H54 (cell line): ENCODE measurements at places on chromosomes 2 and 18.

DNA sequence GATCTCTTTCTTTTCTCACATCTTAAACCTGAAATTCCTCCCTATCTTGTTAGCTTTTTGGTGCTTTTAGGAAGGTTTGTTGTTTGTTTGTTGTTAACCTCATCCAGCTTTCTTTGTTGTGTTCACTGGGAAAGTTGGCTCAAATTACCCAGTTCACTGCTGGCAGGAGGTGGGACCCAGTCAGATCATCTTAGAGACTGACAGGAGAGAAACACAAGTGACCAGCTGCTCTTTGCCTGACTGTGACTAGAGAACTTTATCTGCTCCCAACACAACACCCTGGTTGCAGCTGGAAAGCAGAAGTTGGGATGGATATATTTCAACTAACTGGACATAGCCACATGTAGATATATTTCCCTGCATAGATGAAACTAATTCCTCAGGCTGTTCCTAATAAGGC is 10.0 kb downstream of the MAPK4 start:
- no peak for DNase-seq

GRCh38 chr2:20106746-20107145 is 55.3 kb upstream of the LAPTM4A start:
- DNase-seq = no peak

GRCh38 chr2:198273660-198274059 is 469.3 kb downstream of the PLCL1 start:
- no peak for DNase-seq

DNA sequence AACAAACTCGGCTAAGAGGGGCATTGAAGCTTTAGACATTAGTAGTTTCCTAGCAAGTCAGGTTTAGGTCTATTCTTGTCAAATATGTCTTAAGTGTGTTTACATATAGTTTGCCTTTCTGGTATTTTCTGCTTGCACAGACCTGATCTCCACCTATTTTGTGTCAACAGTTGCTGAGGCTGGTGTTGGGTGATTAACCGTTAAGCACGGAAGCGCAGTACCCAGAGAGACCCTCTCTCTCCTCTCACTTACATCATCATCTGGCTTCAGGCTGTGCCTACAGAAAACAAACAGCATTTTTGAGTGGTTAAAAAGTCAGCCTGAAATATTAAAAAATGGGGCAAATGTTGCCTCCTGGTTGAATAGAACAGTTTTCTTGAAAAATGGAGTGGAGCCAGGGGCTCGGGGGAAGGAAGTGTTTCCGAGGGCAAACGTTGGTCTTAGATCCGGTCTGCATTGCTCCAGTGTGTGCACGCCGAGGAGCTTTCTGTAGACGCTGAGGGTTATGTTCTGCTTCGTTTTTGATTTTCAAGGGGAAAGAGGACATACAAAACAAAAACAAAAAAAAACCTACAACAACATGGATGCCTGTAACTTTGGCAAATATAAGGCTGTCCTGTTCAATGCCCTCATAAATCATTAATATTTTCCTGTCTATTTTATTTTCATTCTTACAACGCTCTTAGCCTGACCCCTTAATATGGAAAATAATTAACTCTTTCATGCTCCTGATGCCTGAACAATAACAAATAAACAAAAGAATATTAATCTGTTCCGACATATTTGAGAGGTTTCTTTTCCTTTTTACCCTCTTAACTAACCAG is 120.8 kb downstream of the MEIS1 start:
- no peak for DNase-seq

GRCh38 chr2:207319316-207319715 is 153.6 kb upstream of the KLF7 start:
- DNase-seq = no peak

DNA sequence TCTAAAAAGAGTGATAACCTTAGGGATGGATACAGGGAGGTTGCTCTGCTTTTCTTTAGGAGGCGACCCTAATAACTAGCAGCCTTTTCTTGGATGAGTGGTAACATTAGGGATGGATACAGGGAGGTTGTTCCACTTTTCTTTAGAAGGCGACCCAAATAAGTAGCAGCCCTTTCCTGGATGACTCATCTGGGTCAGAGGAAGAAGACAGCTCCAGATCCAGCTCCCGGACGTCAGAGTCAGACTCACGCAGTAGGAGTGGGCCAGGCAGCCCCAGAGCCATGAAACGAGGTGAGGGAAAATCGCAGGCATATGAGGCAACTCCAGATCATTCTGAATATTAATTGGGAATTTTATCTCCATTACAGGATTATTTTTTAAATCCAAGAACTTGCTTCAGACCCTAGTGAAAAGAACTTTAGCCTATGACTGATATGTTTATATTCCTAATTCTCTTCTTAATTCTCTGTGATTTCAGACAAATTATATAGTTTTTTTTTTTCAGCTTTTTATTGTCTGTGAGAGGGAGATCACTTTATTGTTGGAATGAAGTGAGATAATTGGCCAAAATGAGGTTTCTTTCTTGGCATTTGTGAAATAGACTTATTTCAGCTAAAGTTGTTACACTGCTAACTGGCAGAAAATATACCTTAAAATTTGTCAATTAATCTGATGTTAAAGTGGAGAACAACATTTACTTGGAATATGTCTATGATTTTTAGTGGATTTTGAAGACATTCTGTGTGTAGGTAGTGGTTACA is 31.2 kb upstream of the C1GALT1C1L start:
- peak; percentile 68 for DNase-seq

GRCh38 chr2:189474526-189474925 is 33.3 kb downstream of the WDR75 start:
- DNase-seq = no peak

DNA sequence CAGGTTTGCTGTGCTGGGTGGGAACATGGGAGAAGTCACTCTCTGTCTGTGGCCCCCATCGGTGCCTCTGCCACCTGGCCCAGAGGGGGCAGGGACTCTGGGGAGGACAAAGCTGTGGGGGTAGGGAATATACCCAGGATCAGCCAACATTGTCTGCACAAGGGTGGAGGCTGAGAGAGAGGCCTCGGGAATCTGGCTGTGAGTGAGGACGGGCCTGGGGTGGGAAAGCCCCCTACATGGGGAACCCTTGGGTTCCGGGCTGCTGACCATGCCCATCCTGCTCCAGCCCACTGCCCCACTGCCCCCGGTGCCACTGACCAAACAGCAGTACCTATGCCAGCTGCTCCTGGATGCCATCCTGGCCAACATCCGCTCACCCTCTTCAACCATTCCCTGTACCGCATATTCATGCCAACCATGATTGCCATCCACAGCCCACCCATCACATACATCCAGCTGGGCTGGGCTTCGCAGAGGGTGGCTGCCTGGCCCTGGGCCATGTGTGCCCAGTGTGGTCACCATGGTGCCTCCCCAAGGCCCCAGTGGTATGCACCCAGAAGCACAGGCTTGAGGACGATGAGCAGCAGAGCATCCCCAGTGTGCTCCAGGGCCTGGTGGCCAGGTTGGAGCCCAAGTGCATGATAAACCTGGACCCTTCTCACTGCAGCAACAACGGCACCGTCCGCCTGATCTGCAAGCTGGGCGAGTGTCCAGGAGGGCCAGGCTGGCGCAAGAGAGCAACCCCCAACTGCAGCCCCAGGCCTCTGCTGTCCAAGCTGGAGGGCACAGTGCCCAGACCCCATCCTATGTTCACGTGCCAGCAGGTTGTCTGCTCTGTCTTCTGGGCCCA is 6.9 kb upstream of the POTEF start:
- no peak for DNase-seq

- no peak for DNase-seq
Observed at GRCh38 chr18:68568364-68569155, 146.3 kb downstream of the TMX3 start.

DNA sequence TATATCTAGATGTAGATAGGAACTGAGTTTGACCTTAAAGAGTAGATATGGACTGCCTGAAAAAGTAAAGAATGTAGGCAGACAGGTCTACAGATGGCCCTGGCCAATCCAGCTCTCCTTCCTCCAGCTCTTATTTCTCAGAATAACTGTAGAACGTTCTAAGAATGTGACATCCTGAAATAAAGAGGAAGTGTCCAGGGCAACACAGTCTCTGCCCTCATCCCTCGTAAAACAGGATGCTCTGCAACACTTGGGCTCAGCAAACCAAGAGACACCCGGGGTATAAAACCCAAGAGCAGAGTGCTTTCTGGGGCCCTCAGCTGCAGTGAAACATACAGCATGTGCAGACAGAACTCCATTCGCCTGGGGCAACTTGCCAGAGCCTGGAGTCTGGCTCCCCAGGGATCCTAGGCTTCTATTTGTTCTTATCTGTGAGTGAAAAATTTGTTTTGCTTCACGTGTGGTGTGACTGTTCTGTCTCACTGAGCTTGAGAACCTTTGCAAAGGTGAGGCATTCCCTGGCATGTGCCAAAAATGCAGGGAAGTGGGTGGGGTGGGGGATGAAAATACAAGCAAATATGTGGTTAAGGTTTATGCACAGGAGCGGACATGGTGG is 401.0 kb downstream of the SETBP1 start:
- no peak for DNase-seq

DNA sequence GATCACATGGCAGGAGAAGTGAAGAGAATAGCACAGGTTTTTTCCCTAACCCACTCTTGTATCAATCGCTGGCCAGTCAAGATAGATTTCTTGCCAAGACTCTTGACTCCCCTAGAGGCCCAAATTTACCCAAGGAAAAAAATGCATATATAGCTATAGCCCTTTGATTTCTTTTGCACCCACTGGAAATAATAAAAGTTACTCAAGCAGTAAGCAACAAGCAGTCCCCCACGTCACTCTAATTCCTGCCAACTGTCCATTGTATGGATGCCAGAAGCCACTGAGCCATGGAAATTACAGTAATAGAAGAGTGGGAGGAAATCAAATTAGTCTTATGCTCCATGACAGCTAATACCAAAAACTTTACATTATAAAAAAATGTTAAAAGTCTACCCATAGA is 125.3 kb upstream of the SLC39A10 start:
- no peak for DNase-seq

DNA sequence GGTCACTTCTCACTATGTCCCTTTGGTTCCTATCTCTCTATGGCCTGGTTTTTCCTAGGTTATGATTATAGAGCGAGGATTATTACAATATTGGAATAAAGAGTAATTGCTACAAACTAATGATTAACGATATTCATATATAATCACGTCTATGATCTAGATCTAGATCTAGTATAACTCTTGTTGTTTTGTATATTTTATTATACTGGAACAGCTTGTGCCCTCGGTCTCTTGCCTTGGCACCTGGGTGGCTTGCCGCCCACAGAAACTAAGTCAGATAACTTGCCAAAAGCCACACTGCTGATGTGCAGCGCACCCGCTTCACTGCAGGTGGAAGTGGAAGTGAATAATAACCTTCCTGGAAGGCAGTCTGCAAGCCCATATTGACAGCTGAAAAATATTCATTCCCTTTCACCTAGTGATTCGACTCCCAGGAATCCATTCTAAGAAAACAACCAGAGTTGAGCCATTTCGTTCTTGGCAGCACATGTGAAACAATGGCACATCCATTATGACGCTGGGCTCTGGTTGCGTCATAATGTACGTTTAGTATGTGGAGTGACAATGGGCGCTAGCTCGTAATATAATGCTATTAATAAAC is 725 bp upstream of the ANKRD53 start:
- DNase-seq = no peak

DNA sequence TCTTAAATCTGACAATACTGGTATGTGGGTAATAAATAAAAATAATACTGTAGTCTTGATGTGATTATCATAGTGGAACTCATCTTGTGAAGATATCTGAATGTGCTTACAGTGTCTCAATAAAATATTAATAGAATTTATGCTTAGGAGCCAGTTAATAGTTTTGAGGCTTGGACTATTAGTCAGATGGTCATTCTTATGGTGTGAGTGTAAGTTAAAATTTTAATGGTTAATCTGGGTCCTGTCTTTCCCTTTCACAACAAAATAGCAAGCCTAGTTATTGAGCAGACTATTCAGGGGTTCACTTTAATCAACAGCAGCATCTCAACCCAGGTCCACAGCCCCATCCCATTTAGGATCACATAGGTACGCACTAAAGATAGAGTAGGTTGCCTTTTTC is 138.9 kb downstream of the HAUS1 start:
- DNase-seq = no peak

DNA sequence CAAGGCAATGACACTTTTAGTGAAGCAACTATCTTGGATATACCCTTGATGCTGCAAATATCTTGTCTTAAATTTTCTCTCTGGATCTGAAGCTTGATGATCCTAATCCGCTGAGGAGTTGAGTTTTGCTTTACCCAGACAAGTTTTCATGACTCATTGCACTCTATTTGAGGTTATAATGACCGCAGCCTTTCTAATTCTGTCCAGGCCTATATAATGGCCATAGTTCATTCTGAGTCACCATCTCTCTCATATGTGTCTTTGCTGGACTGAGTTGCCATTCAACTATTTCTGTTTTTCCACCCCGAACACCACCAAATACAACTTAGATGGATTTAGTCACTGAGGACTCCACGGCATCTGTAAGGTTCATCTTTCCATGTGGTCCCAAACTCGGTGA is 802.1 kb upstream of the FAM98A start:
- no peak for DNase-seq

DNA sequence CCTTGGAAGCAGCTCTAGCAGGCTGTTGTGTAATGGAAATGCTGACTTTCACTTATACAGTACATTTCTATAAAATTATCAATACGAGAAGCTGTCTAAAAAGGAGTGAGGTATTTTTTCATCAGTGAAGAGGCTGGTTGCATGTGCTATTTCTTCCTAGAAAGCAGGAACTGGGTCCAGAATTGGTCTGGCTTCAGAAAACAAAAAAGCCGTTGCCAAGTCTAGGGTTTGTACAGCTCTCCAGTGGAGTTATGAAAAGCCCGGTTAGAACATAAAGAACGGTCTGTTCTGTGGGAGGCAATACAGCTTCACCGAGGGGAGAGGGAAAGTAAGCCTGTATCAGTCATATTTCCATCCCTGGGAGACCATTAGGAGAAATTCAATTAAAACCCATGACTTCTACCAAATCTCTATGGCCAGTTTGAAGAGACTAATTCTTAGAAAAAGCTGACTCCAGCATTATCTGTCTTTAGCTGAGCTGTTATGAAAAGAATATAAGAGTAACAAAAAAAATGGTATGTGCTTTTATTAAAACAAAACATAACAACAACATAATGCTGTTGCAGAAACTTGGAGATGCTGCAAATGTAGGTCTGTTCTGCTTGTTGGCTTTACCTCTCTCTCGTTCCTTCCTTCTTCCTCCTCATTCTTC is 217.0 kb downstream of the CMPK2 start:
- DNase-seq = no peak

- DNase-seq = no peak
Observed at GRCh38 chr2:46131-46470, 204 bp downstream of the FAM110C start.

DNA sequence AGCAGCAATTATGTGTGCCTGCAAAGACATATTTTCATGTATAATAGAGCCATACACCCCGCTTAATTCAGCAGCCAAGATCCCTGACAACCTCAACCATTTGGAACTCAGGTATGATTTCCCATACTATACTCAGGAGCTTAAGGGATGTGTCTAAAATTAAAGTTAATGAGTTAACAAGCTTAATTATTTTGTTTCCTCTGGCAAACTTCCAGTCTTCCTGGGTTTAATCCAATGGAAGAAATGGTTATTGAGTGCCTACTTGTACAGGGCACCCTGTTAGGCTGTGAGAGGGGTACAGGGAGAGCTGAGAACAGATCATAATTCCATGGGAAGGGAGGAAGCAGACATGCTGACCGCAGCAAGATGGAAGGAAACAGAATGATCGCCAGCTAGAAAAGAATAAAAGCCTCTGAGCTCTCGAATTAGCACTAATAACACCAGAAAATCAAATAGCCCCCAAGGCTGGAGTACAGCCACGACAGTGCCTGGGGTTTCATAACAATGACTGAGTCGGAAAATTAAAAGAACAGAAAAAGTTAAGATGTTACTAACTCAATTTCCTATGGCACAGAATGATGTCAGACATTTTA is 20.8 kb upstream of the CEP68 start:
- no peak for DNase-seq

- DNase-seq = no peak
Observed at GRCh38 chr2:23475036-23475435, 90.1 kb downstream of the KLHL29 start.
